ENCODE measurements at places on chromosomes 5 and 9.

GRCh38 chr5:143001764-143002351, 231.7 kb downstream of the ARHGAP26 start:
- DNase-seq: no peak

- no peak for DNase-seq
Measured at GRCh38 chr9:110257097-110257841, 962 bp upstream of the TXN start.

GRCh38 chr5:175749591-175749990, 91.7 kb downstream of the HRH2 start:
- no peak for DNase-seq

- no peak for DNase-seq
Measured at GRCh38 chr5:140221697-140222223, 46.8 kb downstream of the CYSTM1 start.

DNA sequence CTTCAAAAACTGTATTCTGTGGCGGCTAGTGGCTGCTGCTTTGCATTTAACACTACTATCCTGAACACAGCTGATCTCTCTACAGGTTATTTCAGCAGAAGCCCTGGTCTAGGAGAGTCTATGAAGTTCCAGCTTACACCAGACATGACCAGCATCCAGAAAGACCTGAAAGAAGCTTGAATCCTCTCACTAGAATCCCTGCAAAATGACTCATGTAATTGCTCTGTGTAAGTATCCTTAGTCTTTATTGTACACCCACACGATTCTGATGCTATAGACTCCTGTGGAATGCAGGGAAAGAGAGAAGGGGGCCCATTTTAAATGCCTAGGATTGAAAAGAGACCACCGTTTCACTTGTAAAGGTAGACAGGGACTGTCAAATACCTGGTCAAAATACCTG, 859 bp upstream of the GRIA1 start:
- no peak for DNase-seq

- DNase-seq: no peak
Measured at GRCh38 chr9:114731701-114732100, 49.7 kb upstream of the TEX48 start.

- DNase-seq: no peak
Measured at GRCh38 chr9:23603311-23603710, 222.7 kb downstream of the ELAVL2 start.

Data from naive thymus-derived CD8-positive, alpha-beta T cell (primary cell).